ENCODE measurements at places on chromosomes 11 and 22.

DNA sequence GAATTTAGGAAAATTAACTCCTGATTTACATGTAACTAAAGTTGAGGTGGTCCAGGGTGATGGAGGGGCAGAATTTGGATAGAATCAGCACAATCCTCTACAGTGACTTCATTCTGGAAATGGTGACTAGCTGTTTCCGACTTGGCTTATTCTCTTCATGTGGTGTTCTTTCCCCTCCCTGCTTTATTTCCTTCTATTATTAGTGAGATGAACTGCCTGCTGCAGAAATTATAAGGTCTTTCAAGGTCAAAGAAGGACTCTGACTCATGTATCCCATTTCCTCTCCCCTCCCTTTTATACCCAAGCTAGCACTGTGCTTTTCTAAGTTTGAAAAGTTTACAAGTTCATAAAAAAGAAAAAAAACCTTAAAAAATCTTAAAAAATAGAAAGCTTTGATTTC, 12.2 kb upstream of the MRPL17 start:
- DNase-seq = no peak

- peak; percentile 70 for DNase-seq
Measured at GRCh38 chr11:109853156-109853776, 239.9 kb upstream of the ZC3H12C start.

GRCh38 chr22:35313311-35314121, 13.8 kb downstream of the TOM1 start:
- DNase-seq = peak; percentile 78

DNA sequence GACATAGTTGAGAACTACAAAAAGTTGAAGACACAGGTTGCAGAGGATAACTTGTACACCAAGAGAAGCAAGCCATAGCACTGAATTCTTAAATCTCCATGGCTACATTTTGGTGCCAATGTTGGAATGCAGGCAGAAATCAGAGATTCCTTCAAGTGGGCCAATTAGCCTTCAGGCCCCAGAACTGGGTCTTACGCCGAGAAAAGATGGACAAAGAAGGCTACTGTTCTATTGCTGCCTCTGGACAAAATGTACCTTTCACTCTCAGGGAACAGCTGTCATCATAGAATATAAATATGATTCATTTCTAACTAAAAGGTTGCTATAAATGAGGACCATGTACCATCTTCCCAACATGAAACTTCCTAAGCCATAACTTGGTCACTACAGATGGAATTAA, 13.7 kb downstream of the TMEM216 start:
- no peak for DNase-seq

- DNase-seq = no peak
Measured at GRCh38 chr22:29994943-29995342, 85.3 kb upstream of the HORMAD2 start.

DNA sequence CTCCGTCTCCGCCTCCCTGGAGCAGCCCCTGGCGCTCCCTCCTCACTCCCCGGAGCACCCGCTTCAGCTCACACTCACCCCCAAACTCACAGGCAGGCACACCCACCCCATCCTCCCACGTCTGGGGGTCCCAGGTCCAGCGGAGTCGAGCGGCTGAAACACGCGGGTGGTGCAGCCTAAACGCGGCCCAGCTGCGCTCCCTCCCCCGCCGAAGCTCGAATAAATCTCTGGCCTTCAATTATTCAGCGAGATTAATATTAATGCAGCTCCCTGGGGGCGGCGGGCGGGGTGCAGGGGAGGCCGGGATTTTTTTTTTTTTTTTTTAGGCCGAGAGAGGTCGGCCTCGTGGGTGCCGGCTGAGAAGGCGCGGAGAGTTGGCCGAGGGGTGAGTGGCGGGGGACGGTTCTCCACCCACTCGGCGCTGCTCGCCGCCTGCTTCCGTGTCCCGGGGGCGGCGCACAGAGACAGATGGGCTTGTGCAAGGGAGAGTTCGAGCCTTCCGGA, 524 bp upstream of the SLC1A2 start:
- DNase-seq = peak; percentile 87

DNA sequence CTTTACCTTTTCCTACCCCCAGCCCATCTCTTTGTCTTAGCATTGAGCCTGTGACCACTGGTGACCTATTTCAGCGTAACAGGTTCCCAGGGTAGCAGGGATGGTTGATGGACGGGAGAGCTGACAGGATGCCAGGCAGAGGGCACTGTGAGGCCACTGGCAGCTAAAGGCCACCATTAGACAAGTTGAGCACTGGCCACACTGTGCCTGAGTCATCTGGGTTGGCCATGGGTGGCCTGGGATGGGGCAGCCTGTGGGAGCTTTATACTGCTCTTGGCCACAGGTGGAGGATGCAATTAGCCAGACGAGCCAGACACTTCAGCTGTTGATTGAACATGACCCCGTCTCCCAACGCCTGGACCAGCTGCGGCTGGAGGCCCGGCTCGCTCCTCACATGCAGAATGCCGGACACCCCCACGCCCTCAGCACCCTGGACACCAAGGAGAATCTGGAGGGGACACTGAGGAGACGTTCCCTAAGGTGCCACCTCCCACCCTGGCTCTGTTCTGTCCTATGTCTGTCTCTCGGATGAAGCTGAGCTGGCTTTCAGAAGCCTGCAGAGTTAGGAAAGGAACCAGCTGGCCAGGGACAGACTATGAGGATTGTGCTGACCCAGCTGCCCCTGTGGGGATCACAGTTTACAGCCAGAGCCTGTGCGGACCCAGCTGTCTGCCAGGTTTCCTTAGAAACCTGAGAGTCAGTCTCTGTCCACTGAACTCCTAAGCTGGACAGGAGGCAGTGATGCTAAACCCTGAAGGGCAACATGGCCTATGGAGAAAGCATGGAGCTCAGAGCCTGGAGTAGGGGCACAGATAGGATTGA, 29.8 kb downstream of the PIK3IP1 start:
- no peak for DNase-seq

DNA sequence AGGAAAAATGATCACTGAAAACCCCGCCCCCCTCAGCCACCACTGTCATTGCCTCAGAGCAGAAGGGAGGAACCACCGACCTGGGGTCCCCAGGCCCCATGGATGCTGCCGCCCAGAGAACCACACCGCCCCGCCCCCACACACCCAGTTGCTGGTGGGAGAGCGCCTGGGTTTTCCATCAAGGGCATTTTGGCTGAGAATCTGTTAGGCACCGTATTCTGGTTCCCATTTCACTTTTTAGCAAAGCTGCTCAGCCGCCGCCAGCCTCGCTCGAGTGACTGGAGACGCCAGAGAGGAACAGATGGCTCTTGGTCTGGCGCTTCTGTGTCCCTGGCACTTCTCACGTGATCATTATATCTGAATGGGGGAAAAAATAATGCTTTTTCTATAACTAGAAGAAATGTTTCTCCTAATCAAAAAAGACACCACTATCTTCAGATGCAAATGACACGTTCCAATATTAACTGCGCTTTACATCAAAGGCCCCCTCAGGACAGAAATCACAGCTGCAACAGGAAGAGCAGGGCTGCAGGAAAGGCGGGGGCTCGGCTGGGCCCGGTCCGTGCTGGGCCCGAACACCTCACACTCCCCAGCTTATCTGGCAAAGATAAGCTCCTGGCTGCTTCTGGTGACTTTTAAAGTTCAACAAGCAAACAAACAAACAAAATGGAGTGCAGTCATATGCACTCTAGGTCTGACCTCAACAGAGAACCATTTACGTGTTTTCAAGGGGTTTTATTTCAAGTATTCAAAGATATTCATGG, 149.8 kb downstream of the MPPED1 start:
- DNase-seq = no peak

- DNase-seq = no peak
Measured at GRCh38 chr11:373716-374551, 4.6 kb downstream of the B4GALNT4 start.

DNA sequence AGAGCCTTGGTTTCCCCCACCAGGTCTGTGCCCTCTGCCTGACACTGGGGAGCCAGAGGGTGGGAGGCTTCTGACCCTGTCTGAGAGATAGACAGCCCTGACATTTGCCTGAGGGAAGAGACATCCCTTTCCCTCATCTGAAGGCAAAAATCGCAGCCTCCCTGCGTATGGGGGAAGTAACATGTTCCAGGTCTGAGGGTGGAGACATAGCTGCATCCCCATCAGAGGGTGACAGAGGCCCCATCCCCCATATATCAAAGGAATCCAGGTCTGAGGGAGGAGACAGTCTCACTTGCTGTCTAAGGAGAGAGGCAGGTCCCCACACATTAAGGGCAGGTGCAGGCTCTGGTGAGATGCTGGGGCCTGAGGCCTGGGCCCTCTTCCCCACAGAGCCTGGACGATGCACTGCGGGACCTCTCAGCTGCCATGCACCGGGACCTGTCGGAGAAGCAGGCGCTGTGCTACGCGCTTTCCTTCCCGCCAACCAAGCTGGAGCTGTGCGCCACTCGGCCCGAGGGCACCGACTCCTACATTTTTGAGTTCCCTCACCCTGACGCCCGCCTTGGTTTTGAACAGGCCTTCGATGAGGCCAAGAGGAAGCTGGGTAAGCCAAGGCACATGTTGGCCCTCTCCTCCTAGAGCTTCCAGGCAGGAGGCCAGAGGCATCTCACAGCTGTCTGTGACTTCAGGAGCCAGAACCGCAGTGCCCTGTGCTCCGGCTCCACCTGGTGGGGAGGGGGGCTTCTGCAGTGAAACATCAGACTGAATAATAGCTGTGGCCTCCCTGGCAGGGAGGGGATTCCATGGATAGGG, 16.1 kb upstream of the RELT start:
- peak; percentile 64 for DNase-seq

- DNase-seq = no peak
Measured at GRCh38 chr11:18352581-18352980, 30.2 kb downstream of the GTF2H1 start.

- DNase-seq = no peak
Measured at GRCh38 chr11:123235656-123236261, 40.7 kb upstream of the CLMP start.

DNA sequence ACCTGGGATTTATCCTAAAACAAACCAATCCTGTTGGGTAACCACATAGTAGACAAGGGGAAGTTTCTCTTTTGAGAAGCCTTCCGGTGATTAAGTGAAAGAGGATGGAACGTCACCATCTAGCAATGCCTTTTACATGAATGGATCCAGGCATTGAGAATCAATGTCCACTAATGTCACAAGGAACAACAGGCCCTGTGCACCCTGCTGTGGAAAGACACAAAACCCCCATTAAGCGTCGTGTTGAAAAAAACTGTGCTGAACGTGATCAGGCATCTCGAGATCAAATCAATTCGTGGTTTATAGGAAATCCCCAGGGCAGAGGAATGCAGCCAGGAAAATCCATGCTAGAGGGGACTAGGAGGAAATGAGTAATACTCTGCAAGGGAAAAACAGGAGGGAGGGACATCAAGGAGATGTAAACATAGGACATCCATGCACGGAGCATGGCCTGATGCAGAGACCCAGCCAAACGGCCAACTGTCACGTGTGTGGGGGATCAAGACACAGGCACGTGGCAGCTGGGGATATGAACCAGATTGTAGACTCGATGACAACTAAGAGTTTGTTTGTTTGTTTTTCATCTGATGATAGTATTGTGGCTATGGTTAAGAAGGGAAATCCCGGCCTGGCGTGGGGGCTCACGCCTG, 38.6 kb upstream of the CARS1 start:
- DNase-seq = peak; percentile 25

GRCh38 chr11:128796270-128796669, 70.8 kb downstream of the KCNJ1 start:
- DNase-seq = no peak

GRCh38 chr11:117822074-117823033, 2.2 kb downstream of the FXYD2 start:
- peak; percentile 83 for DNase-seq

- peak; percentile 95 for DNase-seq
Measured at GRCh38 chr22:50326956-50327710, at the start of gene DENND6B. Gene DENND6B, minus strand, starts transcription at chr22:50327012. Its CDS starts 24 bp downstream, at chr22:50326988.

GRCh38 chr11:126327281-126328000, 23.6 kb downstream of the DCPS start:
- DNase-seq = no peak

DNA sequence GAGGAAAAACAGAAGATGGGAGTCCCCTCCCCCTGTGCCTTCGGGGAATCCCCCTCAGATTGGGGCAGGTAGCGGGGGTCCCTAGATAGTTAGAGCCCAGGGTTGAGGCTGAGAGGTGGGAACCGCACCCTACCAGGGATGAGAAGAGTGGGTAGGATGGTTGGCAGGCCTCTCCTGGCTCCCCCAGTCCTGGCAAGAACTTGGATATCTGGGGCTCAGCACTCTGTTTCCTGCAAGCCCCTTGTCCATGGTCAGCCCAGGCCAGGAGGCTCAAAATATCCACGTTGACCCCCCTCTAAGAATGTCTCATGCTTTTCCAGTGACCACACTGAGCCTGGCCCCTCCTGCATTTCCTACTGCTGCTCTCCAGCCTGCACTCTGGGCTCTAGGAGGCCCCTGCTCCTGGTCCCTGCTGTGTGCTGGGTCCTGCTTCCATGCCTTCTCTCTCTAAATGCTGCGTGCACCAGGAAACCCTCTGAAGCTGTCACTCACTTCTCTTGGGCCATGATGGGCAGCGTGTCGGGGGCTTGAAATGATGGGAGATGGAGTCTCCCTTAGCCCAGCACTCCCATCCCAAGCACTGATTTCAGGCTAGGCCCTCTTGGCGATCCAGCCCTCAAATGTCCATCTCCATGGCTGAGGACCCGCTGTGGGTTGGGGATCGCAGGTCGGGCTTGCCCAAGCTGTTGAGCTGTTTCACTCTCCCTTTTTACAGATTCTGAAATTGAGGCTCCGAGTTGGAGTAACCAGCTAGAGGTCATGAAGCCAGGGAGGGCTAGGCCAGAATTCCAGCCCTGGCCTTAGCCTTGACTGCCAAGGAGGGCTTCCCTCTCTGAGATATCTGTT, 2.0 kb downstream of the MAP3K11 start:
- no peak for DNase-seq

DNA sequence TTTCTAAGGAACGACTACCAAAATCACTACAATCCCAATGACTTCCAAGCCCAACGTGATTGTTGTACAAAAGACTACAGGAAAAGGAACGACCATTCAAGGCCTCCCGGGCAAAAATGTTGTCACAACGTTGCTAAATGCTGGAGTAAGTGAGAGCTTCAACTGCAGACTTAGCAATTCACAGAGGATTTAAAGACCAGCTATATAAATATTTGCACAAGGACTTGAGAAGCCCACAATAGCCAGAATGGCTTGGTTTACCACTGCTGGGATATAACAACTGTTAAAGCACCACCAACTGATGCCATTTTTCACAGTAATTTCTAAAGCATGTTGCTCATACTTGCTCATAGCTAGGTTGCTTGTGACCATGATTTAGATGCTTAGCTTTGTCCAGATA, 78.3 kb downstream of the EMSY start:
- peak; percentile 97 for DNase-seq

- DNase-seq = peak; percentile 6
Measured at GRCh38 chr11:67700141-67700540, 25.7 kb upstream of the ALDH3B2 start.

DNA sequence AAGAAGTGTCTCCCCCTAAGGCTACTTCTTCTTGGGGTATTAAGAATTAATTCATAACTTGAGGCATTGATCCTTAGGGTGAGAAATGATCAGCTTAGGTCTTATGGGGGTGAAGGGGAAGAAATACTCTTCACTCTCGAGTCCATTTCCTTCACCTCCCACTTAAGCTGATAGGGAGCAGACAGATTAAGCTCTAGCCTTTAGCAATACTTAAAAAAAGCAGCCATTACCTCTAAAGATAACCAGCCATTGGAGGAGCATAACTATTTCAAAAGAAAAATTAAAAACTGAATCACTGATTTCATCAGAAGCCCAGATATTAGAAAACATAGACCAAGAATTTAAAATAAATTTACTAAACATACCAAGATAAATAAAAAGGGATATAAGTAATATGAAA, 60.5 kb downstream of the ENTHD1 start:
- DNase-seq = no peak
